ENCODE measurements at places on chromosomes 11 and 22.
A peak's percentile ranks its signal among the peaks of the same experiment; 100 is the strongest.

GRCh38 chr11:119029340-119030028 is 1.2 kb downstream of the SLC37A4 start:
- no peak for DNase-seq

GRCh38 chr11:3085052-3085451 is 27.8 kb upstream of the CARS1 start:
- peak; percentile 3 for DNase-seq

- DNase-seq: no peak
Measured at GRCh38 chr11:126733685-126734084, 266.9 kb downstream of the KIRREL3 start.

DNA sequence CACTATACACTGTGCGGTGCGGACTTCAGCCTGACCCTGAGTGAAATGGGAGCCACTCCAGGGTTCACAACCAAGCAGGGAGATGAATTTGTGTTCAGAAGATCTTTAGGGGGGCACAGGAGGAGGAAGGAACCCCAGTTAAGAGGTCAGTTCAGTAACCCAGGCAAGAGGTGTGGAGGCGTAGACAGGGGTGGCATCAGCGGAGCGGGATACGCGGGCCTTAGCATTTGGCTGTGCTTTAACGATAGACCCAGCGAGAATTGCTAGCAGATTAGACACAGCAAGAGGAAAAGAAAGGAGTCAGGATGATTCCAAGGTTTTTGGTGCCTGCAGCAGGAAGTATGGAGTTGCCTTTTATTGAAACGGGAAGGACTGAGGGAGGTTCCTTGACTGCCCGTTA is 46.8 kb downstream of the CTTN start:
- no peak for DNase-seq

DNA sequence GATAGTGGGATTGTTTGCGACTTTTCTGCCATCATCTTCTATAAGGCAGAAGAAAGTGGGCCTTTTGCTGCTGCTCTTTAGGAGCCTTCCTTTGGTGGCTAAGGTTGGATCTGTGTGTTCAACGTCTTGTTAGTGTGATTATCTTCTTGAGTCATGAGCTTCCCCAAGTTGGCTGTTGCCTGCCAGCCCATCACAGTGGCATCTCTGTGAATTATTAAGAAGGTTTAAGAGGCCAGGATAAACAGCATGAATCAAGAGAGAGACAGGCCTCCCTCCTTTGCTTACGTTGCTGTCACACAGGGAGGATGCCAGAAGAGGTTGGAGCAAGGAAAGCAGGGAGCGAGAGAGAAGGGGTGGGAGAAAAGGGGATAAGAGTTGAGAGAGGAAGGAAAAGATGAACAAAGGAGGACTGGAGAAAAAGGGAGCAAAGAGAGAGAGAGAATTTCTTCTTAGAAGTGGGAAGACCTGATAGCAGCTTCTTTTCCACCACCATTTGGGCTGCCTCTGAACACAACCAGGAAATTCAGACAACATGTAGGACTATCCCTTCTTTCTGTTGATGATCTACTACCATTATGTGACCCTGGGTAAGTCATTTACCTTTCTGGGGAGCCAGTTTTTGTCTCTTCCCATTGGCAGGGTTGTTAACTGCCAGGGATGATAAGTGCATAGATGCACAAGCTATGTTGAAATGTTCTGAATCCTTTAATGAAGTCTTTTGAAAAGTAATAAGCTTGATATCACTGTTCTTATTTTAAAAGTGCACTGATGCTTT is 126.5 kb downstream of the NAV2 start:
- no peak for DNase-seq

DNA sequence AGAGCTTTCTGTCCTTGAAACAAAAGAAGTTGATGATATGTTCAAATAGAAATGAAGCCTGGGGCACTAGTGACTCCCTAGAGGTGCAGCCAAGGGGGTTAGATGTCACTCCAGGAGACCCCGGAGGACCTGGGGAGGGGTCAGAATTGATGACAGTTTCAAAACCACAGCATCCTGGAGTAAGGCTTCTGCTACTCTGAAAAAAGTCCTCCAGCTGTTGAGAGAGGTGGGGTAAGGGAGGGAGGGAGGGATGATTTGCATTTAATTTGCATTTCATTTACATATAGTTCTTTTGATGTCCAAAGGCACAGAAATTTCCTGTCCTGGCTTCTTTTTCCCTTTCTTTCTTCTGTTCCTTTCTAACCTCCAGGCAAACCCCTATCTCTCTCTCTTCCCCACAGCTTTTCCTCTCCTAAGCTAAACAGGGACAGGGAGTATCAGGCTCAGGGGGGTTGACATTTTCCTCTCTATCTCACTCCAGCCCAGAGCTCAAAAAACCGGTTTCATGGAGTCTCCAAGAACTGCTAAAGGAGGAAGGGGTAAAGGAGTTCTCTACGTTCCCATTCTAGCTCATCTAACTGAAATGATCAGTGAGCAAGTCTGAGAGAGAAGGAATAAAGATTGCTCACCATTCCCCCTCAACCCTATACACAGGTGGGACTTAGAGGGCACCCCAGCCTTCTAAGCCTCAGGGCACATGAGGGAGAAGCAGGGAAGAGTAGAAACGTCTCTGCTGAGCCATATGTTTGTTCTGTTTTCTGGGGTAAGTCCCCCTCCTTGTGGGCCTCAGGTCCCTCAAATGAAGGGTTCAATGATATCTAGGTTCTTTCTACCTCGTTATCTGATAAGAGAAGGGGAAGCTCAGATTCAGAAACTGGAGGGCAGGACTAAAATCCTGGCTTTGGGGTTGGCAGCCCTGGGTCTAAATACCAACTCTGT is 3.5 kb upstream of the POU2F3 start:
- no peak for DNase-seq
